ENCODE measurements at places on chromosomes 12 and 14. TPM values are rescaled to one million over a fixed set of nuclear protein-coding genes. Genes with fewer than 3 reads are reported as not detected.

SLC8A3 gene
- 0.40 TPM for total RNA-seq

ENDOU gene
- not detected for total RNA-seq

MRPL52 gene
- total RNA-seq, result 79.1 TPM

PIK3C2G gene
- total RNA-seq, result 0.57 TPM

All from colonic mucosa (tissue), 4 donors.